Activated naive CD4-positive, alpha-beta T cell (primary cell): ENCODE measurements at places on chromosomes 3 and 15.

DNA sequence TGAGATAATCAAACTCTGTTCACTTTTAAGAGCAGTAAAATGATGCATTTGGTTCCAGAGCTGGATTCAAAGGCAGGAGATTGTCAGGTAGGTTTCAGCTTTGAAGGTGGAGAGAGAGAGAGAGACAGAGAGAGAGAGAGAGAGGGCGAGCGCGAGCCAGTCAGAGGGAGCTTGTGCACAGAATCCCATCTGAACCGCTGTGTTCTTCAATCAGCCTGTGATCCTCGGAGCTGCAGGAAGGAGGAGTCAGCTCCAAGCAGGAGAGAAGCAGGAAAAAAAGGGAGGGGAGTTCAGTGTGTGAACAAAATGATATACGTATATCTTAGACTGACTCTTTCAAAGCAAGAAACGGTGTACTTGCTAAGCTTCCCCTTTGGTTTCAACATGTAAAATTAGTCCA lies at the start of gene GPR149:
GPR149 (minus strand) TSS at position 177 of the 400 bp plus-strand sequence. CDS start 575 bp downstream, outside the sequence.
- no peak for DNase-seq

GRCh38 chr3:40304352-40304751 lies 5.2 kb upstream of the EIF1B start:
- no peak for DNase-seq

GRCh38 chr15:96162322-96162721 lies 168.2 kb upstream of the NR2F2 start:
- DNase-seq, result no peak

DNA sequence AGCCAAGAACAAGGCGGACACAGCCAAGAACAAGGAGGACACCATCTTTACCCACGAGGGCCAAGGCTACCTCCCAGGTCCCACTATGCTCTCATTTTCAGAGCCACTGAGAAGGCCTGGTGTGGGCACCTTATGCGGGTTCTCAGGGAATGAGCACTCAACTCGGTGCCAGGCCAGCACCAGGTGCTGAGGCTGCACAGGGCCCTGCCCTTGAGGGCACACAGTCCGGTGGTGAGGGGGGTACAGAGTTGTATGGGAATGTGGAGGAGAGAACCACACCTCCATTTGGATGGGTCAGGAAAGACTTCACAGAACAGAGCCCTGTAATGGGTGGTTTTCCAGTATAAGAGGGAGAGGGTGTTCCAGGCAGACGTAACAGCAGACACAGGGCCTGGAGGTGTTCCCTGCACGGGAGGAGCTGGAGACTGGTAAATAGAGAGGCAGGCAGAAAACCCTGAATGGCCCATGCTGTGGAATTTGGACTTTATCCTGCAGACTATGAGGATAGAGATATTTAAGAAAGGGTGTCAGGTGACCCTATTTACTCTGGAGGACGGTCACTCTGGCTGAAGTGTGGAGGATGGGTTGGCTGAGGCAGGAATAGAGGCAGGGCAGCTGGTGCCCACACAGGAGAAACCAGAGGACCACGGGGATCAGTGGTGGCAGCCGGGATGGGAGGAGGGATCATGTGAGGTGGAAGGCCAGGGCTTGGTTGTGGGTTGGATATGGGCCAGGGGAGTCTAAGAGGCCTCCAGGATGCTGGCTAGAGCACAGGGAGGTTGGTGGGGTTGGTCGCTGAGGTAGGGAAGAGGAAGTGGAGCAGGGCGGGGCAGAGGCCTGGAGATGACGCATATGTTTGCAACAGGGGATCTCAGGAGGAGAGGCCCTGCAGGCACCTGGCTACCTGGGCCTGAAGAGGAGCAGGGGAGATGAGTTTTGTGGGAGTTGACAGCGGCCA lies 34.6 kb downstream of the CRABP1 start:
- no peak for DNase-seq

DNA sequence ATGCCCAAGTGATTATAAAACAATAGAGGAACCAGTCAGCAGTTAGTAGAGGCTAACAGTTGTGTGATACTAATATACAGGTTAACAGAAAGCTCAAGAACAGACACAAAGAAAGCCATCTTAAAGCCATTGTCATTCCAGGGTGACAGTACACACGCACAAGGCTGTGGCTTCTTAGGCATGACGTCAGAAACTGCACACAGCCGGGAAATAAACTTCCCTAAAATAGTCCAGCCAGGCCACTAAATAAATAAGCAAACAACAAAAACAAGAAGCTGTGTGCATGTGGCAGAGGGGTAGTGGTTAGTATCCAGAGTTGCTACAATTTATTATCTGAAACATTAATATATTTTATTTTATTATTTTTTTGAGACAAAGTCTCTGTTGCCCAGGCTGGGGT lies 49.8 kb downstream of the PPCDC start:
- no peak for DNase-seq

GRCh38 chr3:52401021-52401420 lies 43.9 kb downstream of the SEMA3G start:
- no peak for DNase-seq

- no peak for DNase-seq
Observed at GRCh38 chr3:77514766-77515165, 474.9 kb downstream of the ROBO2 start.

DNA sequence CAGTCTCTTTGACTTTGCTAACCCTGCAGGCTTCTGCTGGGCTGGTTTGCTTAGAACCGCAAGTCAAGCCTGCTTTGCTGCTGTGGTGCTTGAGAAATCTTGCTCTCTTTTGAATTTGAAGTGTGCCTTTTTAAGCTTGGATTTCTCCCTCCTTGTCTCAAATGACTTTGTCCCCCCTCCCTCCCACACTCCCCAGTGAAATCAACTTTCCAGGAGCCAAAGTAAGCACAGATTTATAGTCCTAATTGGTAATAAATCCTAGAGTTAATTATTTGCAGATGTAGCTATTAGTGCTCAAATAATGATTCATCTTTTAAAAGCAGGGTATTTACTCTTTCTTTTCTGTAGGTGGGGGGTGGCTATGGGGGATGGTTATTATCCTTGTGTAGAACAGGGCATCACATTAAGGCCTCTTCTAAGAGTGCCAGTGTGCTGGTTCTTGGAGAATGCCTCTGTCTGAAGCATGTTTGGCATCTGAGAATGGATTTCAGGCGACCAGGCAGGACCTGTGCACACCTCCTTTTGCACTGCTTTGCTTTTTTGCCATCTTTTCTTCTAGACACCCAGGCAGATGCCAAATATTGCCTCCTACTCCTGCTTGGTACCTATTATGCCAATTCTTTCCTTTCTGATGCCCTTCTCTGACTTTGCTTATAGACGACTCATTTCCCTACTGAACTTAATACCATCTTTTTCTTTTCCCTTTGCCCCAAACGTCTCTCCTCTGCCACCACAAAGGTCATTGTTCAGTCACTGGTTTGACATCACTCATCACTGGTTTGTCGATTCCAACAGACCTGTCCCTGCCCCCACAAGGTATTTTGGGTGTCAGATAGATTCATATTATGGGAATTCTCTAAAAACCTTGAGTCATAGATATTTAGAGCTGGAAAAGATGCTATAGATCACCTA lies 50.7 kb downstream of the CLDN11 start:
- no peak for DNase-seq

DNA sequence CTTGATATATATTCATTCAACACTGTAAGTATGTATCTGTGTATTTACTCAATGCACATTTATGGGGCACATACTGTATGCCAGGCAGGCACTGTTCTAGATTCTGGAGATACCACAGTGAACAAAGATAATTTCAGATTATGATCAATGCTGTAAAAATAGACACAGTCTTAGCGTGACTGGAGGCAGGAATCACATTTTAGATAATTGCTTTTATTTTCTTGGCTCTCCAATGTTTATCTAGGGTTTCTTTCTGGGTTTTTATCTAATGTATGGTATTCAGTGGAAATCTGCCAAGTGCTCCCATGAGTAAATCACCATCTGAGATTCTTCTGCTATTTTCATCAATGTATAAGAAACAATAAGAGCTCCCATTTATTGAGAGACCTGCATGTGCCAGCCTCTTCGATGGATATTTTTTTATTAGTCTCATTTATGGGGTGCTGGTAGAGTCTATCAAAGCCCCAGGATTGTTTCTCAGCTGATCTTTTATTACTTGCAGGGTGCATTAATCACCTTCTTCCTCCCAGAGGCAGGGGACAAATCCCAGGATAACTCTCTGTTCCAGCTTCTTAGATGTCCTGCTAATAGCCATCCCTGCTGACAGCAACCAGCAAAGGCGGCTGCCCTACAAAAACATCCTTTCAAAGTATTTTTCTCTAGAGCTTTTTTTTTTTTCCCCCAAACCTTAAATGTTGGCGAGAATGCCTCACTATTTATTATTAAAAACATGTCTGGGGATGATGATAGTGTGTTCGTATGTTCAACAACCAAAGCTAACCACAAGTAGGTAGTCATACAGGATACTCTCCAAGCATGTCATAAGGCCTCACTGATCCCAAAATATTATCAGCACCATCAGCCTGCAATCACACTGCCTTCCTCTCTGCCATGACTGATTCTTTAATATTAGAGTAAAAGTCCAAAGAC lies 331.0 kb upstream of the RASGRP1 start:
- no peak for DNase-seq

GRCh38 chr3:195274259-195274966 lies 3.5 kb upstream of the XXYLT1 start:
- DNase-seq, result no peak

DNA sequence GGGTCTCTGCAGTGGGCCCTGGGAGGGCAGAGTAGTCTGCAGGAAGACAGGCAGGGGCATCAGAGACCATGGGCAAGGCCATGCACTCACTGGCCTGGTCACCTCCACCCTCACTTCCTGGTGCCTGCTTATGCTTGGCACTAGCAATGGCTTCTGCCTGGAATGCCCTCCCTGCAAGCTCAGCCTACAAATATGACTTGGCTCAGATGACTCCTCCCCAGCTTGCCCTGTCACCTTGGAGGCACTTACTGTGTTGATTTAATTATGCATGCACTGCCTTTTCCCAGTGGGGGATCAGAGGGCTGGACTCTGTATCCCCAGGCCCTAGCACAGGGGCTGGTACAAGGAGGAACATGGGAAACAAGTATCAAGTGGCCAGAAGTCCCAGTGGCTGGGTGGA lies 7.8 kb downstream of the C3orf18 start:
- DNase-seq, result no peak

DNA sequence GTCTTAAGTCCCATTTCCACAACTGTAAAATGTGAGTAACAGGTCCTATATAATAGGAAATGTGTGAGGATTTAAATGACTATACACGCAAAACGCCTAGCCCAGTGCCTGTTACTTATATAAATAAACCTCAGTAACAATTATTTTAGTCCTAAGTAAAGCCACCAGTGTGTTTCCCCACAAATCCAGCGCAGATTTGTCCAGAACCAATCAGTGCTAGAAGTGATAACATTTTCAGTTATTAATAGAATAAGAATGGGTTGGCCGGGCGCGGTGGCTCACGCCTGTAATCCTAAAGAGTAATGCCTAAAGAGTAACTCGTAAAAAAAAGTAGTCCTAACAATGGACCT lies 561 bp downstream of the RPAP1 start:
- no peak for DNase-seq

DNA sequence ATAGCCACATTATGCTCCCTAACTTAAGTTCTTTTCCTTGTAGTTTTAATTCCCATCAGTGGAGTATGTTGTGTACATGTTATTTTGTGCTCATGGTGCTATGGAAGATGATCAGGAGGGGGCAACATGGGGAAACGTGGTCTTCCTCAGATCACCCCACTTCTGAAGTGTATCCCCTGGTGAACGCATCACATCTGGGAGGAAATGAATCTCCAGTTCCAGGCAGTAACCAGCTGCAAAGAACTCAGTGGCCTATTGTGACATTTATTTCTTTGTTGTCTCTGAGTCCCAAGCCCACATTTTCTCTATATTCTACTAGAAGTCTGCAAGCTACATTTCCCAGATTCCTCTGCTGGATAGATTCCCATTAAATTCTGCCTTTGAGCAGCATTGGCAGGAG lies 217.0 kb downstream of the SATB1 start:
- no peak for DNase-seq

DNA sequence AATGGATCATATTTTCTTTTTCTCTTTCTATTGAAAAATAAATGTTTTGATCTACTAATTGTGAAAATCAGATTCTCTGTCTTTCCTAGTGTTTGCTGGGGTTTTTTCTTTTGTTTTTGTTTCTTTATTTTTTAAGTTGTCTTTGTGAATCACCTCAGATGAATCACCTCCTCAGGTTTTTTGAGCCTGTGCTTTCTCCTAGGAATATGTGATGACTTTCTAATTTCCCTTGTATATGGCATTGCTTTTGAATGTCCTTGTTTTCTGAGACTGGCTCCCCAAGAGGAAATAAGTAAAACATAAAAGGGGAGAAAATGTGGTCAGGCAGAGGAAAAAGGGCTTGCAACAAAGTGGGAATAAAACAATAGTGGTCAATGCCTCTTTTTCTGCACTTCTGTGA lies 750.0 kb downstream of the ZPLD1 start:
- DNase-seq, result no peak

DNA sequence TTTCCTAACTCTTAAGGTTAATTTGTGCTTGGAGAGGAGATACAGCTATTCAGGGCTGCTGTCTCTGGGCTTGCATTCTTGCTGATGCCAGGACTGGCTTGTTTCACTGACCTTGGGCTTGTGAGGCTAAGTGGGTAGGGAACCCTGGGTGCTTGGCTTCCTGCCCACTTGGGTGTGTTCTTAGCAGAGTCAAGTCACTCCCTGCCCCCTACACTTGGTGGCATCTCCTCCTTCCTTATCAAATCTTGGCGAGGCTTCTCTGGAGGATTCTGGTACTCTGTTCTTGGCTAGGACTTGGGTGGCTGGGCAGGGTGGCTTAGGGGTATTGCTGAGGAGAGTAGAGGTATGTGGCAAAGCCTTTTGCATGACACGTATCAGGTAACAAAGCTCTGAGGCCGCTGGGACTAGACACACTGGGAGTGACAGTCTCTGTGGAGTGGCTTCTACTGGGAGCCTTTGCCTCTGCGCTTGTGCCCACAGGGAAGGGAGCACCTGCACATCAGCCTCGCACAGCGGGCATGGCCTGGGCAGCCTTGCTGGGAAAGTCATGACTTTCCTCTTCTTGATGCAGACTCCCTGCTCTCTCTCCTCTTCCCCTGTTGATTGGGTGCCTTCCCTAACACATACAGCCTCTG lies 41.8 kb downstream of the CHCHD6 start:
- DNase-seq, result no peak

GRCh38 chr3:176740906-176741663 lies 456.2 kb downstream of the TBL1XR1 start:
- no peak for DNase-seq

DNA sequence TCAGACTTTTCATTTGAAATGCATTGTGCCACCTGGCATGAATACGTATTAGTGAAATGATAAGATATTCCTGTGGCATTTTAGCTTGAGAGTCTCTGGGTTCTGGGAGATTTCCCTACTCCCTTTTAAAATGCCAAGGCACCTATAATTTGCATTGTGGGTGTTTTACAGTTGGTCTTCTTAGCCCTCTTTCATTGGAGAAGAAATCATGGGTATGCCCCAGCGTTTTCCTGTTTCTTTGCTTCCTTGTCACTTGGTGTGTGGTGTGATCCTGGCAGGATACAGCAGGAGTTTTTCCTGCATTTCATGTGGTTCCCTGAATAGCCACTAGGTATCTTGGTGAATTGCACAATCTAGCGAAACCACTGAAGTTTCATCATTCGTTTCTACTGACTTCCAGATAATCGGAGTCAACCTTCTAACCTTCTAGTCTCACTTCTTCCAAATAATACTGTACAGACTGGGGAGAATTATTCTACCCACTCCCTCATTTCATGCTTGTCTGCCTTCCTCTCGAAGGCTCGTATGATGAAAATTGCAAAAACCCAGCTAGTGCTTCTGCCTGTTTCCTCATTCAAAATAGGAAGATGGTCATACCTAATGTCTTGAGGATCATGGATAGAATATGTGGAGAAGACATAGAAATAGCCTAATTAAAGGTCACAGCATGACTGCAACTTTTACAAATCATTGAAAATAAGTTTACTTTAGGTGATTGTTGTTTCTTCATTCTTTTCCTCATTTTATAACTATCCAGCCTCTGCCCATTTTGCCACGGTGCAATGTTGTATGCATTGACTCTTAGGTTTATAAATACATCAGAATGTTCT lies 2.6 kb downstream of the BHLHE40 start:
- DNase-seq, result no peak
